Peyer's patch (tissue), 4 donors: ENCODE measurements at places on chromosomes 11 and 22. TPM values are rescaled to one million over a fixed set of nuclear protein-coding genes. Genes with fewer than 3 reads are reported as not detected.

DNA sequence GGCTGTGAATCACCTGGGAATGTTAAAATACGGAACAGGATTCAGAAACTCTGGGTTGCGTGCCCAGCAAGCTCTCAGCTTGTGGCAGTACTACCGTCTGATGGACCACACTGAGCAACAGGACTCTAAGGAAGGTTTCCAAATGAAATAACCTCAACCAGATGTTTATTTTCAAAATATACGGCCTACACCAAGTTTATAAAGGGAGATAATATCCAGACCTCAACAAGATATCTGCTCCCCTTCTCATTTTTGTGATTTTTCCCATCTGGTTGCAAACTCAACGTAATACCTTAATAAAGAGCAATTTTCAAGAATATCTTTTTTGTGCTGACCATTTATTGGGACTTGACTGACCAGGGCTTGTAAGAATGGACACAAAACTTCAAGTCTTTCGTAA is 49.4 kb downstream of the SLC25A17 start:
- DNase-seq: no peak

DNA sequence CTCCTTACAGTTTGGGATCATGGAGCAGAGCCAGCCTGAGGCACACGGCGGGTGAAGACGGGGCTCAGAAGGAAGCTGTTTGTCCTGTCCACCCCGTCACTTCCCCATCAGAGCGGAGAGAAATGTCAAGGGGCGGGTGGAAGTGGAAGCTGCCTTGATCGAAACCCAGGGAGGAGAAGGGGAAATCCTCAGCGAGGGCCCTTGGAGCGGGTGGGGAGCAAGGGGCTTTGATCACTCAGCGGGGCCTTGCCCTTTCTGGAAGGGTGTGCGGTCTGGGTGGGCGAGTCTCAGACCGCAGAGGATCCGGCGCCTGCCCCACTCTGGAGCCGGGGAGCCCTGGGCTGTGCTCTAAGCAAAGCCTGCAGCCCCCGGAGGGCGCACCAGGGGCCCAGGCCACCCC is 320.4 kb downstream of the NTM start:
- no peak for DNase-seq

DNA sequence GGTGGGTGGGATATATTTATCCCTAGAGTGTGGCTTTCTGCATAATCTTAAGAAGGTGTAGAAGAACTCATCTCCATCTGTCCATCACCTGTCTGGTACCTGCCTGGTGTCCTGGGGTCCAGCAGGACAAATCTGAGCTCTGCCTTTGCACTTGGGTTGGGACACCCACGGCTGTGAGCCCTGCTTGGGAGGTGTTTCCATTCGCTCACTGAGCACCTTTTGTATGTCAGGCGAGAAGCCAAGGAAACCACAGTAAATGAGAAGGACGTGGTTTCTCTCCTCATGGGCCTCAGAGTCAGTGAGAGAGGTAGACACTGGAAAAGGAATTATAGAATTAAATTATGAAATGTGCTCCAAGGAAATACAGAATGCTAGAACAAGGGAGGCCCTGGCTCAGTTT is 555.9 kb downstream of the MIAT start:
- DNase-seq: no peak

DNA sequence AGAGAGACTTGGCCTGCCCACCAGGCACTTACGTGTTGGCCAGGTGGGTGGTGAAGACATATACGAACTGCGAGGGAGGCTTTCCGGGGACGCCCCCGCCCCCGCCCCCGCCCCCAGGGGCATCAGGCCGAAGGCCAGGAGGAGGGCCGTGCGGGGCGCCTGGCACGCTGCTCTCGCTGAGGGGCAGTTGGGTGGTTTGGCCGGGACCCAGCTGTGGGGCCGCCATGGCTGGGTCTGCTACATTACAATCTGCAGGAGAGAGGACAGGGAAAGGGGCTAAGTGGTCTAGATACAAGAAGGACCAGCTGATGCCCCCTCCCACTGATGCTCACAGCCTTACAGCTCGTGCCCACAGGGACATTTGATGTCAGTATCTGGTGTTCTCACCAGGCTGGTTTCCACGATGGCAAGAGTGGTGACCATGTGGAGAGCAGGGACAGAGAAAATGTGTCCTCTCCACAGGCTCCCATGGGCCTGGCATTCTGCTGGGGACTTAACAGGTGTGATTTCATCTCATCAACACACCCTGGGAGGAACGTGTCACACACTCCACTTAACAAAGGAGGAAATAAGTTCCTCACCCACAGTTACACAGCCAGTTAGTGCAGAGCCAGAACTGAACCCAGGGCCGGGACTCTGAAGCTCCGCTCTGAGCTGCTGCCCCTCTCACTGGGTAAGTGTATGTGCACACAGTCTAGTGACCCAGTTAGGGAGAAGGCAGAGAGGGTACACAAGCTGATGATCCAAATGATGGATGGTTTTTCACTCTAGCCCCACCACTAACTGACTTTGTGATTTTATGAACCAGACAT is 19.7 kb downstream of the CXCR5 start:
- no peak for DNase-seq

- peak; percentile 90 for DNase-seq
These were observed 29.4 kb downstream of the YWHAH start for GRCh38 chr22:31973739-31974138.

GRCh38 chr22:25655371-25655935 is 86.5 kb upstream of the MYO18B start:
- DNase-seq: no peak

- no peak for DNase-seq
These were observed 10.4 kb downstream of the MICAL3 start for GRCh38 chr22:18013947-18014346.

DNA sequence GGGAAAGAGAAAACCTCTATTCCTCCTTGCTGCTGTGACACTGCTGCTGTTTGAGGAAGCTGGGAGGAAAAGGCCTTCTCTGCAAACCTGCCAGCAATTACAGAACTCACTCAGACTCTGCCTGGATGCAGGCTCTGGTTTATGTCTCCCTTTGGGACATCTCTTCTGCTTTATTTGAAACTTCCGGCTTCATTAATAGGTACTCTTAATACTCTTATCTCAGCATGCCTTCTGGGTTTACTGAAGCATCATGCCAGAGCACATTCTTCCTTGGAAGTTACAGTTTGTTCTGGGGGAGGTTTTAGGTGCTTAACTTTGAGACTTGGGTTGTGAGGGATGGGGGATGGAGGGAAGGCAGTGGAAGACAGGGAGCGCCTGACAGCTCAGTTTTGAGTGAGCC is 79.9 kb downstream of the NAV2 start:
- no peak for DNase-seq

DNA sequence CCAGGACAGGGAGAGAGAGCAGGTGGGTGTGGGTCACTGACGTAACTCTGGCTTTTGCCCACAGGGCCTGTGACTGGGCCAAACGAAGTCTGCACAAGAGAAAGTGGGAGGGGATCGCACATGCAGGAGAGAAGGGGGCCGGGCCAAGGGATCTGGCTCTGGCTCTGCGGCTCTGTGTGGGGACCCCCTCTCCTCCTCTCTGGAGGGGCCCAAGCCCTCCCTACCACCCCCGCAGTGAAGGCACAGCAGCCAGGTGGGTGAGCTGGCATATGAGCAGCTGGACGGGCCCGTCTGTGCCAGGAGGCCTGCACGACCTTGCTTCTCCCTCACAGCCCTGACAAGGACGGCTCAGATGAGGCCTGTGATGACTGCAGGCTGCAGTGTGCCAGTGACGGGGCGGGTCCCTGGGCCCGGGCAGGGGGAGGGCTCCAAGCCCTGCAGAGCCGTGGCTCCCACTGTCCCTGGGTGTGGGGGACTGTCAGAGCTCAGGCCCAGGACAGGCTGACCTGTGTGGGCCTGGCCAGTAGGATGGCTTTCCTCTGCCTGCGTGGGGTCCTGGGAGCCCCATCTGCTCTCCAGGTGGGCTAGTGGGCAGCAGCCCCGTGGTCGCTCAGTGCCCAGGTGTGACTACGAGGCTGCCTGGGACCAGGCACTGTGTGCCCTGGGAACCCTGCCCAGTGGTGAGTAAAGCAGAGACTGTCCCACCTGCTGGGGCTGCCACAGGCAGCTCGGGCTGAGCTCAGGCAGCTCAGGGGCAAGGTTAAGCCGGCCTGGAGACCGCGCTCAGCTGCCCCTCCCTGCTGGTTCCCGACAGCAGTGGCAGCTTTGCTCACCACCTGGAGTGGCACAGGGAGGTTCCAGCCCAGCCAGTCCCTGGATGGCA is 22.2 kb downstream of the MRGPRG start:
- no peak for DNase-seq

GRCh38 chr11:86182976-86183584 is 61.5 kb upstream of the EED start:
- peak; percentile 72 for DNase-seq

DNA sequence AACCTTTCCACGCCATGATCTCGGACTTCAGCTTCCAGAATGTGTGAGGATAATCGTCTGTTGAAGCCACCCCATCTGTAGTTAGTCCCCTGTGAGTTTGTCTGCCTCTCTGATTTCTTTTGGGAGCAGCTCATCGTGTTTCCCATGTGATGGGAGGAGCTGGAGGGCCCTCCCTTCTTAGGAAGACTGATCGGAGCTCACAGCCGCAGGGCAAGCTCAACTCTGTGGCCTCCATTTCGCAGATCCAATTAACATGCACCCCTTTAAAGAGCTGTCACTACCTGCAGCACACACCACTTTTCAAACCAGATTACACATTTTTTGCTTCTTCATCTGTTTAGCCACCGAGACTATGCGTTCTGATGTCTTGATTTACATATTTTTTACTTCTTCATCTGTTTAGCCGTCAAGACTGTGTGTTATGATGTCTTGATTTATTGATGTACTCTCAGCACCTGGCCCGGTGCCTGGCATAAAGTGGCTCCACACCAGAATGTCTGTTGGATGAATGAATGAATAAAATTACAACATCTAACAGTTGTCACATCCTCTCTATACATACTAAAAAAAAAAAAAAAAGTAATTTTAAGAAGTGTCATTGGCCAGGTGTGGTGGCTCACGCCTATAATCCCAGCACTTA is 14.9 kb upstream of the PPFIA1 start:
- DNase-seq: no peak

- no peak for DNase-seq
These were observed 54.1 kb upstream of the SLC25A1 start for GRCh38 chr22:19232623-19233022.

DNA sequence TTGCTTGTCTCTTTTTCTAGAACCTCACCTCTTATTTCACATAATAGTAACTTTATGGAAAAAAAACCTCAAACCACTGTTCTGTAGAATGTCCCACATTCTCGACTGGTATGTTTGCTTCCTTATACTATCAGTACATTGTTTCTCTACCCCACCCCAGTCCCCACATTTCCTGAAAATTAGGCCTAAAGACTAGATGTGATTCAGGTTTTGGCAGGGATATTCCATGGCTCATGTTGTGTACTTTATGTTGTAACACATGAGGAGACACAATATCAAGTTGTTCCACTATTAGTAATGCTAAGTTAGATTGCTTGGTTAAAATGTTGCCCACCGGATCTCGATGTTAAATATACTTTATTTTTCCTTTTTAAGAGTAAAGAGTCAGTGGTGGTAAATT is 34.7 kb downstream of the DDIAS start:
- no peak for DNase-seq

DNA sequence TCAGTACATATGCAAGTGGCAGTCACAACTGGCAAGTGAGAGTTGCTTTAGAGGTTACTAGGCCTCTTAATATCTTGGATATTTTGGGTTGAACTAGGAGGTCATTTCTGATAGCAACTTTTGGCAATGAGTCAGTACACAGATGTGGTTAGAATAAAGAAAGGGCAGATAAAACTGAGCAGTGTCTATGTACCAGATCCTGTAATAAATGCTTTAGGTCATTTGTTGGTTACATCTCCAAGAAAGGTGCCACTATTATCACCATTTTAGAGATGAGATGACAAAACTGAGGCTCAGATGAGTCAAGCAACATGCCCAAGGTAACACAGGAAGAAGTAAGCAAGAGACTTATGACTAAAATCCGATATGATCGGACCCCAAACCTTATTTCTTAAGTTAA is 25.0 kb downstream of the MAML2 start:
- no peak for DNase-seq

- DNase-seq: no peak
These were observed 13.4 kb downstream of the SYT13 start for GRCh38 chr11:45272701-45273100.

GRCh38 chr11:5923427-5923776 is 18.6 kb upstream of the OR56A3 start:
- no peak for DNase-seq

DNA sequence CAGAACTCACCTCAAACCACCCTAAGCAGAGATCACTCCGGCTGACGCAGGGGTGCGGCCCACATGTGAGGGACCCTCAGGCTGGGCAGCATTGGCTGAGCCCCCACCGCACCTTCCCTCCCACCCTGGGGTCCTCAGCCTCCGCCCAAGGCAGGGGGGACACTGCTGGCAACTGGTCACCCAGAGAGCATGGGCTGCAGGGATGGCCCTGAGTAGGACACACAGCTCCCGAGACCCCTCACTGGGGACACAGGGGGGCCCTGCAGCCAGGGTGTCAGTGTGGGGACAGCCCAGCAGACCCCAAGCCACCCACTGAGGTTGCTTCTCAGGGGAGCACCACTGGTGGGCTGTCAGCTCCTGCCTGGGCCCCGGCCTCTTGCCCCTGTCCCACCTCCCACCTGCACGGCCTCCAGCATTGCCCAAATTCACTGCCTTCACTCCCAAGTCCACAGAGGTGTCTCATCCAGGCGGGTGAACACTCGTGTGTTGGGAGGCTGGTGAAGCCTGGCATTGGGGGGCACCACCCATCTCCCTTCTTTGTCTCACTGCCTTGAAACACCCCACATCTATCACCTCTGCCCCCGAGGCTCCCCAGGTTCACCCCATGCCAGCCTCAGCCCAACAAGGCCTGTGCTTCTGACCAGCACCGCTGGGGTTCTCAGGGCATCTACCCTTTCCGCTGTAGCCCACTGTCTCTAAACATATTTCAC is 4.7 kb downstream of the C11orf21 start:
- no peak for DNase-seq

DNA sequence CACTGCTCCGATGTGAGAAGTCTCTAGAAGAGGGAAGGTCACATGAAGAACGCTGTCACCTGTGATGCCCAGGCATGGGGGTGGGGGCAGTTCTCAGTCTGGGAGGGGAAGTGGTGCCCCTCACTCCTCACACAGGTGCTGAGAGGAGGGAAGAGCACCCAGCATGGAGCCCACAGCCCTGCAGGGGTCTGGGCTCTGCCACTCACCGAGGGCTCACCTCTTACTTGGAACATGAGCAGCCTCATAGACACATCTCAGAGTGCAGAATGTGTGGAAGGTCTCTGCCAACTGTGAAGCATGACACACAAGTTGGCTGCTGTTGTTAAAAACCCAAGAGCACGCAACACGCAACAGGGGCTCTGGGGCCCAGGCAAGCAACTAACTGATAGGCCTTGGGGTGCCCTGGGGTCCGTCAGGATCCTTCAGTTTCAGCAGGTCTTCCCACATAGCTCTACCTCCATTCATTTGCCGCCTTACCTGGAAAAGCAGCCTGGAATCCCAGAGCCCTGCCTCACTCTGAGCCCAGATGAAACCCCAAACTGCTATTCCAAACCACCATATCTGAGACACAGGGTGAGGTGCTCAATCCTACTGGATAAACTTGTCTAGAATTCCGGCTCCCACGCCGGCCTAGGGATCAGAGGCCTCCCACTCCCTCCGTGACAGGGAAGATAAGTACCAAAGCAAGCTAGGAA is 17.5 kb upstream of the TMPRSS4 start:
- DNase-seq: peak; percentile 40

- no peak for DNase-seq
These were observed 372.7 kb upstream of the ANO5 start for GRCh38 chr11:21820176-21820575.

MAJIN gene
- not detected for total RNA-seq

H19 gene
- 34.7 TPM for total RNA-seq

GGTLC2 gene
- not detected for total RNA-seq

PGA5 gene
- total RNA-seq: not detected

OTOG gene
- not detected for total RNA-seq

TEX12 gene
- total RNA-seq: not detected
